ENCODE measurements at places on chromosomes 6 and 20.
A peak's percentile ranks its signal among the peaks of the same experiment; 100 is the strongest.

- DNase-seq = no peak
These were observed 94.8 kb upstream of the CNKSR3 start for GRCh38 chr6:154605178-154605881.

DNA sequence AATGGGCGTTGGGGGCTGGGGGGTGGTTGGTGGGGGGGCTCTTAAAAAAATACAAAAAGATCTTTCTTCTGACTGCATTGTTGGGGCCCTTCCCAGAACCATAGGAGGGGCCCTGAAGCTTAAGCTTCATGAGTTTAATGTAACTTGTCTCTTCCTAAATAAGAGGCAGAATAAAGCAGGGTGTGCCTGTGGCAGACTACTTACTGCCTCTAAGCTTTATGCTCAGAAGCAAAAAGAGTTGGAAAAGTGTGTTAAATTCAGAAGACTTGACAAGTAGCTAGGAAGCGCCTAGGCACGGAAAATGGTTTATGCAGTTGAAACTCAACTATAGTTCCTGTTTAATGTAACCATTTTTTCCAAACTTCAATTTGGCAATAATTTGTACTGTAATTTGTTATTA lies 44.5 kb downstream of the TIAM2 start:
- no peak for DNase-seq

GRCh38 chr6:158488065-158488464 lies 71.8 kb upstream of the TMEM181 start:
- no peak for DNase-seq

DNA sequence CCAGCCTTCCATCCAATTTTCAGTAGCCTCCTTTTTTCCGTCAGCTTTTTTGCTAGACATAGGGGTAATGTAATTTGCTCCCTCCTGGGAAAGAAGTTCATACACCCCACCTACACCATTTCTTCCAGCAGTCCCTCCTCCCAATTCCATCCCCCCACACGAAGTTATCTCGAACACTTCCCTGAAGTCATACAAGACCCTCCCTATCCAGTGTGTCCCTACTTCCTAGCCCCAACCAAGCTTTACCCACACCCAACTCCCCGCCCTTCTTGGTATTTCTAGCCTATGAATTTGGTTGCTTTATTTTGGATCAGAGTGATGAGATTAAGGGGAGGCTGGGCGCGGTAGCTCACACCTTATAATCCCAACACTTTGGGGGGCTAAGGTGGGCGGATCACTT lies 1.0 kb downstream of the UBE2C start:
- no peak for DNase-seq

DNA sequence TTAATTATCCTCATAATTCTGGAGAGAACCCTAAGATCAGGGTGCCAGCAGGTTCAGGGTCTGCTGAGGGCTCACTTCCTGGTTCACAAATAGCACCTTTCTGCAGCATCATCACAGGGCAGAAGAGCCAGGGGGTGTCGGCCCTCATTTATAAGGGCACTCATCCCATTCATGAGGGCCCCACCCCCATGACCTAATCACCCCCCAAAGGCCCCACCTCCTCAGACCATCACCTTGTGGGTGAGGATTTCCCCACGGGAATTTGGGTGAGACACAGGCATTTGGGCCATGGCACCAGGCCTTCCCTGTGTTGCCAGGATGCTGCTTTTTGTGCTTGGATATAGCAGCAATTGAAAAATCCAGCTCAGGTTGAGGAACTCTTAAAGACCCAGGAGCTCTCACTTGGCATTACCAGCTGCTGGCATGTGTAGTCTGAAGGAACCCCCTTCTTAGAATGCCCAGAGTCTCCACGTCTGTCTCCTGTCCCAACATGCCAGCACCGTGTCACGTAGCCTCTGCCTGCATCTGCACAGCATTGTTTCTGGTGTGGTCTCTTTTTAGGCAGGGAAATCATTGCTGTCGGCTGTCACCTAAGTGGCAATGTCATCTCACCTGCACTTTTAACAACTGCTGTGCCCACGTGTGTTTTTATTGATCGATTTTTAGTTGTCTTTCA lies 71.5 kb downstream of the RPP40 start:
- no peak for DNase-seq

GRCh38 chr6:104521176-104521575 lies 338.5 kb downstream of the HACE1 start:
- DNase-seq = no peak

GRCh38 chr20:20396794-20397193 lies 28.9 kb downstream of the INSM1 start:
- DNase-seq = no peak

DNA sequence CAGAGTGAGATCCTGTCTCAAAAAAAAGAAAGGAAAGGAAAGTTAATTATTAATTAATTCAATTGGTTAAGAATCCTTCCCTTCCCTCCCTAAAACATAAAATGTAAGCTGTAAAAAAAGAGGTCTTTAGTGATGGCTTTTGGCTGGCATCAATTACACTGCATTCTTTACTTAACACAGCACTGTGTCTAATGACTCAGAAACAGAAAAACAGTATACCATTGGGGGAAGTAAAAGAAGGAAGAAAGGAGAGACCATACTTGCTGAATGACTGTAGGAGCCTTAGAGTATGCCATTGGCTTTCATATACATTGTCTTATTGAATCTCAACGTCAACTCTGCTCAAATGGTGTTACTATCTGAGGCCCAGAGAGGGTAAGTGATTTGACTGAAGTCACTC lies 18.3 kb upstream of the CITED2 start:
- DNase-seq = peak; percentile 44

- no peak for DNase-seq
These were observed 242.8 kb downstream of the UST start for GRCh38 chr6:148989585-148989984.

- no peak for DNase-seq
These were observed 326.6 kb downstream of the NRN1 start for GRCh38 chr6:5680095-5680494.

- DNase-seq = no peak
These were observed 85.0 kb downstream of the FNDC1 start for GRCh38 chr6:159254186-159254585.

DNA sequence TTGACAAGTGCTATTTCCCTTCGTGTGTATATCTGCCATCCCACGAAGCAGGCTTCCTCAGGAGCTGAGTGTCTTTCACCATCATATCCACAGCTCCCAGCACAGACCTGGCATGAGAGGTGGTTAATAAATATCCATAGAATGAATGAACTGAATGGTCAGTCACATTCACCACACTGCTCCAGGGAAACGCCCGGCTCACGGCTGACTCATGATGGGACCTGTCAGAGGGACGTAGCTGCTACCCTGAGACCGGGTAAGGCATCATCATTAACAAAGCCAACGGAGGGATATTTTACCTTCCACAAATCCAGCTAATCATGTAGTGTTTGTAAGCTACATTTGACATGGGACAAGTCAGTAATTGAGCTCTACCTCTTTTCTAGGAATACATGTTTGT lies 12.5 kb downstream of the AGPAT4 start:
- no peak for DNase-seq

GRCh38 chr6:51184046-51184445 lies 365.4 kb downstream of the TFAP2B start:
- no peak for DNase-seq

DNA sequence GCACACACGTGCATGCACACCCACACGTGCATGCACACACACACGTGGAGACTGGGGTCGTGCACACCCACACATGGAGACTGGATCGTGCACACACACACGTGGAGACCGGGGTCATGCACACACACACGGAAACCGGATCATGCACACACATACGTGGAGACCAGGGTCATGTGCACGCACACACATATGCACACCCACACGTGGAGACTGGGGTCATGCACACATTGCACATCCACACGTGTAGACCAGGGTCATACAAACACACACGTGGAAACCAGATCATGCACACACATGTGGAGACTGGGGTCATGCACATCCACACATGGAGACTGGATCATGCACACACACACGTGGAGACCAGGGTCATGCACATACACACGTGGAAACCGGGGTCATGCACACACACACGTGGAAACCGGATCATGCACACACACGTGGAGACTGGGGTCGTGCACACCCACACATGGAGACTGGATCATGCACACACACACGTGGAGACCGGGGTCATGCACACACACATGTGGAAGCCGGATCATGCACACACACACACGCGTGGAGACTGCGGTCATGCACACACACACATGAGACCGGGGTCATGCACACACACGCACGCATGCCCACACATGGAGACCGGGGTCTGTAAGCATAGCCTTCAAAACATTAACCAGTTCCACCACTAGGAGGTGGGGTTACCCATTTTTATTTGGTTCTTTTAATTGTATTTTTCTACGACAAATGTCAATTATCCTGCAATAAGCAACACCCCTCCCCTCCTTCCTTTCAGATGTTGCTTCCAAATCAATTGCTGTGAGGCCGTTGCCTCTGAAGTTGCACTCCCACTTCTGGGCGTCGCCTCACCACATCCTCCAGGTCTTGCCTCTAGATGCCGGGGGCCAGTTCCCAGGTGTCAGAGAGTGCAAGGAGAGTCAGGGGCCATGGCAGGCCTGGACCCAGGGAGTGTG lies 95.8 kb downstream of the TMEM242 start:
- peak; percentile 17 for DNase-seq

GRCh38 chr6:167030222-167031072 lies 31.2 kb downstream of the CEP43 start:
- DNase-seq = no peak

DNA sequence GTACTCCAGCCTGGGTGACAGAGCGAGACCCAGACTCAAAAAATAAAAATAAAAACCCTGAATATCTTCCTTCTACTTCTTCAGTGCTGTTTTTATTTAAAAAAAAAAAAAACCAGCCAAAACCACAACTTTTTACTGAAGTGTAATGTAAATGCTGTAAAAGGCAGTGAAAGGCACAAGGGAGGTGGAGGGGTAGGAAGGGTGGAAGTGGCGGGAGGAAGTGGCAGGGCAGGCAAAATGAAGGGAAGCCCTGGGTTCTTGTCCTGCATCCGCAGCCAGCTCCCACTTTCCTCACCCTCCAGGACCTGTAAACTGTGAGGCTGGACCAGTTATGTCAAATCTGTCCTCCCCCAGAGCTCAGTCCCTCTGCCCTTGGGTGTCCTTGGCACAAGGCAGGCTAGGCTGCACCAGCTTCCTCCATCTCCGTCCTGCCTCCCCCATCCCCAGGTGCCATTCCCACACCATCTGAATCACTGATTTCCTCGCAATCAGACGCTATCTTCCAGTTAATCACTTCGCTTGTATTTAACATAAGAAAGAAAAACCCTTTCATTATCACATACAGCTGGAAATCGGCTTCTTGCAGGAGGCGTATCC lies 13.7 kb upstream of the PANK2 start:
- DNase-seq = no peak

GRCh38 chr20:58038123-58038654 lies 190.3 kb downstream of the ANKRD60 start:
- DNase-seq = no peak

Measured in AML-193 (cell line).